ENCODE measurements at places on chromosomes 5 and 9.

GRCh38 chr9:137318602-137319001, 16.5 kb upstream of the NRARP start:
- DNase-seq = no peak

DNA sequence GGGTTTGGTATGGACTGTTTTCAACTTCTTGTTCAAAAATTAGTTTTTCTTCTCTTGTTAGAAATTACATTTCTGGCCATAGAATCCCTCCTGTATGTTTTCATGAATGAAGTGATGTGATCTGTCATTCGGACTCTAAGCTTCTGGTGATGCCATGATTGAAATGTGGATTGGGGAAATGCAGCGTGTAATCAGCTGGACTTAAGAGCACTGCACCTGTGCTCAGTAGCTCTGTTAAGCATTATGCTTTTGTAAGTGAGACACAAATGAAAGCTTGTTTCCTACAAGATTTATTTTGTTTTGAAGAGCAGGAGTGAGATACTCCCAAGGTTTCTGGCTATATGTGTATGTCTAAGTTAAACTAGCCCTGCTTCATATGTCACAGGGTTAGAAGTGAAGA, 24.0 kb upstream of the FAM120AOS start:
- DNase-seq = no peak

GRCh38 chr5:23740029-23740428, 232.6 kb downstream of the PRDM9 start:
- no peak for DNase-seq

DNA sequence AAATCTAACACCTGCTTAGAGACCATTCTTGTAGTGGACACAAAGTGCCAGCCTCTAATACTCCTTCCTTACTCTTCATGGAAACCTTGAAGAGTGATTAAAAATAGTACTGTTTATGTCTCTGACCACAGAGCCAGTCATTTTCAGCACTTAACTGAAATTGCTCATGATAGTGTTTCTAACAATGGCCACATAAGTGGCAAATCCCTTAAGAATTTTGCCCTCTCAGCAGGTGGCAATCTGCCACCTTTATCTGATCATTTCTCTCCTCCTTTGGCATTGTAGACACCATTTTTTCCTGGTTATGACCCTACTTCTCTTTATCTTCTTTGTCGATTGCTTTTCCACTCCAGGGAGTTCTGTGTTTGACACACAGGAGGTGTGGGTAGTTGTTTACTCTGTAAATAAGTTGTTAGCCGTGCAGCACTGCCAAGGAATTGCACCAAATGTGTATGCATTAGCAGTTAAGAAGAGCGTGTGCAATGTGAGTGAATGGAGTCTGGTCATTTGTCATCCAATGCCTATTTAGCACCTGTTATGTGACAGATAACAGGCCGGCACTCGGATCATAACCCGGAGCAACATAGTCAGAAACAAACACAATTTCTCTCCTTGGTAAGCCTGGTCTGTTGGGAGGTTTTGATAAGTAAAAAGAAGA, 36.8 kb upstream of the STARD4 start:
- DNase-seq = no peak

- DNase-seq = no peak
Measured at GRCh38 chr9:134131471-134132207, 4.2 kb upstream of the WDR5 start.
